ENCODE measurements at places on chromosomes 16 and 17. TPM values are rescaled to one million over a fixed set of nuclear protein-coding genes. Genes with fewer than 3 reads are reported as not detected.
A peak's percentile ranks its signal among the peaks of the same experiment; 100 is the strongest.

DNA sequence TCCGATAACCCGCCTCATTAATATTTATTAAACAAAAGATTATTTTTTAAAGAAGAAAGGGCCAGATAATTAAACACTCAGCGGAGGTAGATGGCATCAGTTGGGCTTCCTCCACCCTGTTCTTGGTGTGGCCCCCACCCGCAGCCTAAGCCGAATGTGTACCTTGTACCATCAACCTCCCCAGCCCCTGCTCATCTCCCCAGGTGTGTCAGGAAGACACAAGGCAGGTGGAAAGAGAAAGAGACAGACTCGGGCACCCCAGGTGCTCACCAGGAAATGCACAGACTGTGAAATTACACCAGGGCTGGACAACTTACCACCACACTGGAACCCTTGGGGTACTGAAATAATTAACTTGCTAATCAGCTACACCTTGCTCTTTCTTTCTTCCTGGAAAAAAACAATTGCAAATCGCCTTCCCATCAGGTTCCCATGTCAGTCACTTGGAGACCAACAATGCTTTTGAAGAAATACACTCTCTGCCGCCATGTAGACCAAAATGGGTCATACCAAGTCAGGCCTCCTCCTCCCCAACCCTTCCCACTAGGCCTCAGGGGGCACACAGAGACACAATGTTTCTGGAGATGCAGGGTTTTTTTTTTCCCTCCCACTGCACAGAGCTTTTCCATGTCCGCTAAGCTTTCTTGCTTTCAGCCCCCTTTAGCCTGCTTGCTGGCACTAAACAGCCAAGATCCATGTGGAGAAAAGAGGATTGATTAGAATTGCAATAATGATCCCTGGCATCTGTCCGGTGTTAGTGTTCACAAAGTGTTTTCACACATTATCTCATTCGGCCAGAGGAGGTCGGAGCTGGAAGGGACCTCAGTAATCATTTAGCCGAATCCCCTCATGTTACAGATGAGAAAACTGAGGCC, 8.6 kb upstream of the LHX1 start:
- no peaks in the 10 kb centered on the region for H3K36me3 ChIP-seq
- peaks cover 82% of the 10 kb centered on the region for H3K27me3 ChIP-seq
- no peak overlapping the region for H3K4me3 ChIP-seq
- no peak overlapping the region for H3K27ac ChIP-seq
- no peak for DNase-seq

- peaks cover 14% of the 10 kb centered on the region for H3K4me1 ChIP-seq
- no peak for DNase-seq
- no peak overlapping the region for H3K27ac ChIP-seq
- H3K27me3 ChIP-seq: peaks cover 17% of the 10 kb centered on the region
- H3K36me3 ChIP-seq: no peaks in the 10 kb centered on the region
Measured at GRCh38 chr16:51939378-51939871, 607.5 kb downstream of the TOX3 start.

- H3K27ac ChIP-seq: no peak overlapping the region
- no peaks in the 10 kb centered on the region for H3K4me1 ChIP-seq
- no peaks in the 10 kb centered on the region for H3K27me3 ChIP-seq
Measured at GRCh38 chr17:65449495-65449894, 112.0 kb downstream of the AXIN2 start.

- H3K4me3 ChIP-seq: peak overlapping the region; percentile 89
- H3K4me1 ChIP-seq: peaks cover 25% of the 10 kb centered on the region
- H3K27ac ChIP-seq: peak overlapping the region; percentile 100
Measured at GRCh38 chr17:43368740-43369506, 29.9 kb upstream of the ARL4D start.

Gene ADAM11
- total RNA-seq: 4.6 TPM

Gene ZG16
- total RNA-seq: 1.5 TPM

Gene ZFP3
- 0.53 TPM for total RNA-seq

Gene PRKCB
- total RNA-seq: 0.95 TPM

Gene ARHGAP44
- 10.9 TPM for total RNA-seq

Gene LGALS3BP
- total RNA-seq: 154 TPM

Data from type B pancreatic cell (in vitro differentiated cells).